ENCODE measurements at places on chromosomes 16 and 17.

- DNase-seq = no peak
These were observed 183.3 kb downstream of the MSI2 start for GRCh38 chr17:57439651-57440050.

DNA sequence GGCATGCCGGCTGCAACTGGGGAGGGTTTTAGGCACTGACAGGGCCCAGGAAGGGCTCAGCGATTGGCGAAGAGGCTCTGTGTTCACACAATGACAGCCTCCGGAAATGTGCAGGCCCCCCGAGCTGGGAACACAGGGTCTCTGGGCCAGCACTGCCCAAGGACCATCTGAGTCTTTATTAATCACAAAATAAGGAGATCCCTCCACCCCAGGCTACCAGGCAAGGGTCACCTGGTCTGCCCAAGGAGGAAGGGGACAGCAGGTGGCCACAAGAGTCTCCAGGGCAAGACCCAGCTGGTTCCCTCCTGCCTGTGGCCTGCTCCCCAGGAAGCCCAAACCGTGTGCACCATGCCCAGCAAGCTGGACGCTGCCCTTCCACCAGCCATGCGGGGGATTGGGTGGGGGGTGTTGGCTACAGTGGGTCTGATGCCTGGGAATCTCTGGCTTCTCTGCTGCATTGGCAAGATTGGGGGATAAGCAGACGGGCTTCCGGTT lies 52.1 kb upstream of the TNRC6C start:
- no peak for DNase-seq

- DNase-seq = no peak
These were observed 469.9 kb downstream of the MAF start for GRCh38 chr16:79130616-79131015.

- no peak for DNase-seq
These were observed 163.5 kb upstream of the KIF2B start for GRCh38 chr17:53659181-53659580.

DNA sequence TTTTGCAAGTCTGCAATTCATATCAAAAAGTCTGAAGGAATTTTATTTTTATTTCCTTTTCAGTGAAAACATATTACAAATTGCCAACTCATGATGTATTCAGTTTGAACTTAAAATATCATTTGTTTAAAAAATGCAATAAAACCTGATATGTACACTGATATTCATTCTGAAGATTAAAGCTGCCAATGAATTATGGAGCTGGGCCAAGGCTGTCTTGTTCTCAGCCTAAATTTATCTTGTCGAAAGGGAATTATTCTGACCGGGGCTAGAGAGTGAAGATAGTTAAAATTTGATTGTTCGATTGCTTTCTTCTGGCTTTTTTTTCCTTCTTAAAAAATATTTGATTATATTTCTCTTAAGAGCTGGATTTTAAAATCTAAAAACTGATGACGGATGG lies 54.0 kb upstream of the RBFOX1 start:
- DNase-seq = no peak
